Activated naive CD8-positive, alpha-beta T cell treated with anti-CD3 and anti-CD28 coated beads, Interleukin-2, amount 50 U/mL, for 16 hours (primary cell): ENCODE measurements at places on chromosomes 11 and 22.

GRCh38 chr11:133895551-133895950, 50.2 kb upstream of the SPATA19 start:
- DNase-seq = no peak

- DNase-seq = no peak
These were observed 32.3 kb downstream of the KCNA4 start for GRCh38 chr11:29984544-29984943.

DNA sequence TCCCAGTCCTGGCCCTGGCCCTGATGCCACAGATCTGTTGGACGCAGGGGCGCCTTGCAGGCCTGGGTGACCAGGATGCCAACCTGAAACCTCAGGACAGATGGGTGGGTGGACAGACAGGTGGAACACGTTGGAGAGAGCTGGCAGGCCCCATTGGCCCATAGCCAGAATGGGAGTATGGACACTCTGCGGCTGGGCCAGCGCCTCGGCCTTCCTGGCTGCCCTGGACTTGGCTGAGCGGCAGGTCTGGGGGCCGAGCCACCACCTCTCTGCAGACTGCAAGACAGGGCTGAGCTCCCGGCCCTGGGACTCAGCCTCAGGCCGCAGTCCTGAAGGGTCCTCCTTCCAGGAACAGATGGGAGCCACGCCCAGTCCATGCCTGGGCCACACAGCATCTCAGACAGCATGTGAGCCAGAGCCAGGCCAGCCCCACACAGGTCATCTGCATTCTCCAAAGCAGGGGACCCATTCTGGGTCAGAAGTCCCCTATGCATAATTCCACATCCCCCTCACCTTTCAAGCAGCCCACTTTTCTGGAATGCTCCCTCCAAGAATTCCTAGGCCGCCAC, 14.1 kb downstream of the WNT7B start:
- no peak for DNase-seq

DNA sequence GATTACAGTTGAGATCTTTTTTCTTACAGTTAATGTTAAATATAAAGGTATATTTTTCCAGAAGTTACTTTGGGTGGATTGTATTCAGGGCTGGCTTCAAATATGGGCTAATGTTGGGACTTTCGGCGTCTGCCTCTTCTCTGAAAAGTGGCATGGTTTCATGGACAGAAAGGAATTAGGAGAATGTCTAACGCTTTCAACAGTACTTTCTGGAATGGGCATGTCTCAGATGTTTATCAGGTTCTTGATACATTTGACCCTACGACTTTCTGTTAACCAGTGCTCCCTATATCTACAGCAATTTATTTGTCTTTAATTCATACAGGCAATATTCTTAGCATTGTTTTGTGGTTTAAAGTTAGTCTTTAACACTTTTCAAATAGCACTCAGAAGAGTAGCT, 33.7 kb downstream of the ZC3H12C start:
- no peak for DNase-seq

DNA sequence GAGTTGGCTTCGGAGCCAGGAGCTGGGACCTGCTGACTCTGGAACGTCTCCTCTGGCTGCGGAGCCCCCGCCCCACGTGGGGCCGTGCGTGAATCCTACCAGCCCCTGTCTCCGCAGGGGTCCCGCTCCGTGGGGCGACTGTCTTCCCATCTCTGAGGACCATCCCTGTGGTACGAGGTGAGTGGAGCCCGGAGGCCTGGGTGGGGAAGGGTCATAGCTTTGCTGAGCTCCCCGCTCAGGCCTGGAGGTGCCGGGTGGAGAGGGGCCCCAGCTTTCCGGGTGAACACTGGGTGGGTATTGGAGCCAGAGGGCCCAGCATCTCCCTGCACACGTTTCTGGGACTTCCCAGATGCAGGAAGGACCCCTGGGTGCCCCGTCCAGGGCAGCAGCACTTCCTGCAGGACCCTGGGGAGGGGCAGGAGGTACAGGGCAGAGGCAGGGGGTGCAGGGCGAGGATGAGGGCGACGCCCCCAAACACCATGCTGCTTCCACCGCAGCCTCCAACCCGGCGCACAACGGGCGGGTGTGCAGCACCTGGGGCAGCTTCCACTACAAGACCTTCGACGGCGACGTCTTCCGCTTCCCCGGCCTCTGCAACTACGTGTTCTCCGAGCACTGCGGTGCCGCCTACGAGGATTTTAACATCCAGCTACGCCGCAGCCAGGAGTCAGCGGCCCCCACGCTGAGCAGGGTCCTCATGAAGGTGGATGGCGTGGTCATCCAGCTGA, 3.8 kb downstream of the MUC5AC start:
- DNase-seq = no peak

DNA sequence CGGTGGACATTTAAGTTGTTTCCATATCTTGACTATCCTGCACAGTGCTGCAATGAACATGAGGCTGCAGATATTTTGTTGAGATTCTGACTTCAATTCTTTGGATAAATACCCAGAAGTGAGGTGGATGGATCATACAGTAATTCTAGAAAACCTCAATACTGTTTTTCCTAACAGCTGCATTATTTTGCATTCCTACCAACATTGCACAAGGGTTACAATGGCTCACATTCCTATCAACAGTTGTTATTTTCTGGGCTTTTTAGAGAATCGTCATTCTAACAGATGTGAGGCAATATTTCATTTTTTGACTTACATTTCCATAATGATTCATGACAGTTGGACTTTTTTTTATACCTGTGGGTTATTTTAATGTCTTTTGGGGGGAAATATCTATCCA, 716.9 kb upstream of the ANO3 start:
- no peak for DNase-seq

- DNase-seq = no peak
These were observed 38.5 kb upstream of the TCF20 start for GRCh38 chr22:42308892-42309468.

GRCh38 chr11:44627911-44628729, 62.7 kb downstream of the CD82 start:
- no peak for DNase-seq

- no peak for DNase-seq
These were observed 69.7 kb downstream of the SLC17A6 start for GRCh38 chr11:22407921-22408320.

- DNase-seq = no peak
These were observed 121.2 kb downstream of the ETS1 start for GRCh38 chr11:128465946-128466705.

DNA sequence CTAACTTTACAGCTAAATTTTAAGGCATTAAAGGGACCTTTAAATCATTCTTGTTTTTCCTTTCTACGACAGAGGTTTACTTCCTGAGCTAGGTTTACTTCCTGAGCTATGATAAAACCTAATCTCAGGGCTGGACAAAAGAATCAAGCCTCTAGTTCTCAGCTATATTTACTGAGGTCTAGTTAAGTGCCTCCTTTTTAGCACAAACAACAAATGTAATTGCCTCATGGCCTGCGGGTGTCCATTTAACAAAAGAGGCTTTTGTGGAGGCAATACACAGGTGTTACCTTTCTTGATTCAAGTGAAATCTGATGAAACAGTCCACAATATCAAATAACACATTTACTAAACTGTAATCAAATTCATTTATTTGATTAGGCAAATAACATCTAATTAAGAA, 67.3 kb downstream of the IMMP1L start:
- no peak for DNase-seq

DNA sequence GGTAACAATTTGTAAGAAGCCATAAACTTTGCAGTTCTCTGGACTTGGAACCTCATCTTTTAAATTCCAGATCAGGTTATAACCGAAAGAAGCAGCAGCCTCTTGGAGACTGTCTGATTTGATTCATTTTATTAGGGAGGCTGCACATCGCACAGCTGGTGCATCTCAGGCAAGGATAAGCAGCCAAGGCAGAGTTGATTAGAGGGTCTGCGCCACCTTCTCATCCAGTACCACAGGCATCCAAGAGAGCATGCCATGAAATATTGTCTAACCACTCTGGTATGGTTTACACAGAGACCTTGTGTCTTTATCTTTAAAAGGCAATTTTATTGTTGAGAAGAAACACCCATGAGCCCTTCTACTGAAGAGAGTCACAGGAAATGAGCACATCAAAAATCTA, 16.2 kb upstream of the CWF19L2 start:
- DNase-seq = no peak

- no peak for DNase-seq
These were observed 840.4 kb upstream of the TENM4 start for GRCh38 chr11:80281194-80281593.

GRCh38 chr11:88680806-88681205, 343.3 kb upstream of the CTSC start:
- no peak for DNase-seq

DNA sequence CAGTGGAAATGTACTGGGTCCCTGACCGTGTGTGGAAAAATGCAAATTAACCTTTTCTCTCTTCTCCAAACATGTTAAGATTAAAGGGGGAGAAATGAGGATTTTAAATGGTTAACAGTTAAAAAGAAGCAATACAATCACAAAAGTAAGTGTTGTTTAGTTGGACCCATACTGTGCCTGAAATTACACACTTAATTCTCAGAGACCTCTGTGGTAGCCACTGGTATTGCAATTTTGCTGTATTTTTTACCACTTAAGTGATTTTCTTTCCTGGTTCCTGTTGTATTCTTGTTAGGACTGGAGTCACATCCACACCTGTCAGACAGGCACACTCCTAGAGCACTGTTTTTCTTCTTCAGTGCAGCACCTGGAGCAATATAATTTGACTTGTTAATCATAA, 179.6 kb upstream of the PDGFD start:
- DNase-seq = no peak

DNA sequence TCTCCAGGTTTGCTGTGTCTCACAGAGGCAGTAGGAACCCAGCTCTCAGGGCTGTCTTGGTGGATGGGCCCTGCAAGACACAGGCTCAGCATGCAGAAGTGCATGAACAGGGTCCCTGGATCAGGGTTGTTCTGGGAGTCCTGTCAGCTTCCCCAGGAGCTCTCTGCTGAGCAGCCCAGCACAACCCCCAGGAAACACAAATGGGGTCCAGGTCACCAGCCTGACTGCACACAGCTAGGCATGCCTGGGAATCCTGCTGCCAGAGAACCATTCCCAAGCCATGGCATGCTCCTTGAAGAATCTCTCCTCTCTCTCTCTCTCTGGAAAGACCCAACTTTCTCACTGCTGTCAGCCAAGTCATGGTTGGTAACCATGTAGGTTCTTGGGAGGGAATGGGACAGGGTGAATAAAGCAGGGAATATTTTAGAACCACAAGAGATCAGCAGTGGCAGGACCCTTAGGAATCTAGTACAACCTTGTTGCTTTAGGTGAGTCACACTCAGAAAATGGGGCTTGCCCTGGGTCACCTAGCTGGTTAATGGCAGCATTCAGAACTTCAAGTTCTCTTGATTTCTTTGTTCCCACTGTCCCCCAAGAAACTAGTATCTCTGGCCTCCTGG, 21.4 kb downstream of the TUB start:
- no peak for DNase-seq

GRCh38 chr11:29627541-29627940, 389.3 kb downstream of the KCNA4 start:
- no peak for DNase-seq

GRCh38 chr11:14317659-14318325, 41.2 kb downstream of the RRAS2 start:
- no peak for DNase-seq

DNA sequence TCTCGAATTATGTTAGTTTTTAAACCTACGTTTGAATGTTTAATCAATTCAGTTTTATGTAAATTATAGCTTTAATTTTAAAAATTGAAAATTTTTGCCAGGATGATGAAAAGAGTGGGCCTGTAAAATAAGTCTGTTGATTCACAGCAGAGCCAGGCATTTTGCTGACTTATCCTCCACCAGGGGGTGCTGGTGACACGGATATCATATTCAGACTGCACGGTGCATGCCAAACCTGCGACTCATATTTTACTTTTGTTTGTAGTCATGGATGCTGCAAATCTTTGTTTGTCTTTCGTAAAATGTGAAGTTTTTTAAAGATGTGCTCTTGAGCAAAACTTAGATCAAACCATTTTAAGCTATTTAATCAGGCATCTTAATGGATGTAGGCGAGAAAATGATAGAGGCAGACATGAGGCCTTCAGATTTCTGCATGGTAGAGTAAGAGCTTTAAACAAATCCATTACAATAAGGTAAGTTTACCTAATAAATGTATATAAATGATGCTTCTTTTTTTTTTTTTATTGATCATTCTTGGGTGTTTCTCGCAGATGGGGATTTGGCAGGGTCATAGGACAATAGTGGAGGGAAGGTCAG, 3.6 kb upstream of the OR8B3 start:
- DNase-seq = no peak

DNA sequence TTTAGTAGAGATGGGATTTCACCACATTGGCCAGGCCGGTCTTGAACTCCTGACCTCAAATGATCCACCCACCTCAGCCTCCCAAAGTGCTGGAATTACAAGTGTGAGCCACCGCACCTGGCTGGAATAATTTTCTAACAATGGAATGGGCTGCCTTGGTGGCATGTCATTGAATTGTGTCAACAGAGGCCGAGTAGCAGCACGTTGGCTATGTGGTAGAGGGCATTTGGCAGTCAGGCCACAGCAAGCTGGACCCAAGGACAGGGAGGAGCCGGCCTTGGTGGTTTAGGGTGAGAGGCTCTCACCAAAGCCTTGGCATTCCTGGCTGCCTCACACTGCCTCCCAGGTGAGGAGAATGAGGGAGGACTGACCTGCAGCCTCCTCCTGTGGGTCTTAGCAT, 4.1 kb upstream of the NIPSNAP1 start:
- no peak for DNase-seq

DNA sequence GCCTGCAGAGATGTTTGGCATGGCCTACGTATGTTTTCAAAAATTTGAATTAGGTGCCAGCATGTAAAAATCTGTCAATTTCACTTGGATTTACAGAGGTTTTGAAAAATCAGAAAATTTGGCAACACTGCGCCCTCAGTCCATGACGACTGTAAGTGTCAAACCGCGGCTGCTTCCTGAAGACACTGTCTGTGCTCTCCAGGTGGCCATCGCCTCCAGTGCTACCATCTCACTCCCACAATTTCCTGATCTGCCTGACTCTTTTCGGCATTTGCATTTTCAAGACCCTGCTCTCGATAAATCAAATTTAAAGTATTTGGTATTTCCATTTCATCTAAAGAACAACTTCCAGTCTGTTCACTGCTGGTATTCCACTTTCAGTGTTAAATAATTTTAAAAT, 34.6 kb downstream of the VSIG10L2 start:
- no peak for DNase-seq

DNA sequence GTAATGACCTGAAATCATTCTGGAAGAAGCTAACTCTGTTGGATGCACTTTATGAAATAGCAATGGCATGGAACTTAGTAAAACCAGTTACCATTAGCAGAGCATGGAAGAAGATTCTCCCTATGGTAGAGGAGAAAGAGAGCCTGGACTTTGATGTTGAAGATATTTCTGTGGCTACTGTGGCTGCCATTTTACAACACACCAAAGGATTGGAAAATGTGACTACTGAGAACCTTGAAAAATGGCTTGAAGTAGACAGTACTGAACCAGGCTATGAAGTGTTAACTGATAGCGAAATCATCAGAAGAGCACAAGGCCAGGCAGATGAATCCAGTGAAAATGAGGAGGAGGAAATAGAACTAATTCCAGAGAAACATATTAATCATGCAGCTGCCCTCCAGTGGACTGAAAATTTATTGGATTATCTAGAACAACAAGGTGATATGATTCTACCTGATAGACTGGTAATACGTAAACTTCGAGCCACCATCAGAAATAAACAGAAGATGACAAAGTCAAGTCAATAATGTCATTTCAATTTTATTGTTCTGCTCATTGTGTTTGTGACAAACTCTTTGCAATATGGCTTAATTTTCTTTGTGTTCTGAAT, 2.0 kb downstream of the JRKL start:
- no peak for DNase-seq

- no peak for DNase-seq
These were observed 75.3 kb upstream of the NCAM1 start for GRCh38 chr11:112885744-112886433.
